MV-4-11 (cell line): ENCODE measurements at places on chromosomes 4 and X.

DNA sequence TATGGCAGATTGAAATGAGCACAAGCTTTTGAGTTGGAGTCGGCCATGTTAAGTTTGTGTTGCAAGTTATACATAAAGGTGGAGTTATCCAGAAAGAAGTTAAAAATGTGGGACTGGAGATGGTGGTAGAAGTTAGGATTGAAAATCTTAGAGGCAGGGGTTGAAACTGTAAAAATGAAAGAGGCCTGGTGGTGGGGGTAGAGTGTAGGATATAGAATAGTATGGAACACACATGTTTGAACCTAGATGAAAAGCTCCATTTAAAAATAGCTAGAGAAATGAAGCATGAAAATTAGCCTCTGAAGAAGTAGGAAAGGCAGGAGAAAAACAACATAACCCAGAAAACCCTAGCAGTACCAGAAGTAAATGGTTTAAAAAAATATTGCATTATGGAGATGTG, 131.8 kb upstream of the ENPEP start:
- no peak for DNase-seq

DNA sequence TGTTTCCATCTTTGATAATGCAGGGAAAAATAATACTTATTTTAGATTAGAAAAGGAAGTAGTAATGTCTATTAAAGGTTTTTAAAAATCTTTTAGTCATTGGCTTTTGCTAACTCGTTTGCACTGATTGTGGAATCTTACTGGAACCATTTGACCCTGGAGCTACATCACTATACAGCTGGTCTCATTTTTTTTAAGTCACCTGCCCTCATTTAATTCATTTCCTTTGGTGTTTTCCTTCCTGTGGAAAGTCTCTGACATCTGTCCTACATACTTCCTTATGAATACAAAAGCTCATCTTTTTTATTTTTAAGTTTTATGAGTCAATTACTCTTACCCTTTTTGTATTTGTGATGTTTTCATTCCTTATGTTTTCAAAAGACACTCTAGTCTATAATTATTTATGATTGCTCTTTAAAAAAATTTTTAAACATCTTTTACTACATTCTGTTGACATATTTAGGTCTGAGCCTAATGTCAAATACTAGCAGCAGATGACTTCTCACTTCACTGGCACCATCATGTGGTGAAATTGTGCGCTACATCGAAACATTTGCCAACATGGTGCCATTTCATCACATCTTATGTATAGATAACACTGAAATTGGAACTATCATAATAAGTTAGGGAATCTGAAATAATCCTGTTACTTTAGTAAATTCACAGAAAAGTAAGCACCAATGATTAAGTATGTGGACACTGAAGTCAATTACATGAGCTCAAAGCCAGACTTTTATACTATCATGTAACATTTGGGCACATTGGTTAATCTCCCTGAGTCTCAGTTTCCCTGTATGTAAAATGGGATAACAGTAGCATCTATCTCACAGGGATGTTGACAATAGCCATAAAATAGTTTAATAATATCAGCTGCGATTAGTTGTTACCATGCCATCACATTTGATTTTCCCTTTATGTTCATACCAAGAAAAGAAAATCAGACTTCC, 9.4 kb upstream of the MMAA start:
- peak; percentile 25 for DNase-seq

- no peak for DNase-seq
Measured at GRCh38 chr4:140986045-140986444, 147.2 kb downstream of the RNF150 start.

- no peak for DNase-seq
Measured at GRCh38 chr4:47990145-47990544, 26.3 kb downstream of the CNGA1 start.

DNA sequence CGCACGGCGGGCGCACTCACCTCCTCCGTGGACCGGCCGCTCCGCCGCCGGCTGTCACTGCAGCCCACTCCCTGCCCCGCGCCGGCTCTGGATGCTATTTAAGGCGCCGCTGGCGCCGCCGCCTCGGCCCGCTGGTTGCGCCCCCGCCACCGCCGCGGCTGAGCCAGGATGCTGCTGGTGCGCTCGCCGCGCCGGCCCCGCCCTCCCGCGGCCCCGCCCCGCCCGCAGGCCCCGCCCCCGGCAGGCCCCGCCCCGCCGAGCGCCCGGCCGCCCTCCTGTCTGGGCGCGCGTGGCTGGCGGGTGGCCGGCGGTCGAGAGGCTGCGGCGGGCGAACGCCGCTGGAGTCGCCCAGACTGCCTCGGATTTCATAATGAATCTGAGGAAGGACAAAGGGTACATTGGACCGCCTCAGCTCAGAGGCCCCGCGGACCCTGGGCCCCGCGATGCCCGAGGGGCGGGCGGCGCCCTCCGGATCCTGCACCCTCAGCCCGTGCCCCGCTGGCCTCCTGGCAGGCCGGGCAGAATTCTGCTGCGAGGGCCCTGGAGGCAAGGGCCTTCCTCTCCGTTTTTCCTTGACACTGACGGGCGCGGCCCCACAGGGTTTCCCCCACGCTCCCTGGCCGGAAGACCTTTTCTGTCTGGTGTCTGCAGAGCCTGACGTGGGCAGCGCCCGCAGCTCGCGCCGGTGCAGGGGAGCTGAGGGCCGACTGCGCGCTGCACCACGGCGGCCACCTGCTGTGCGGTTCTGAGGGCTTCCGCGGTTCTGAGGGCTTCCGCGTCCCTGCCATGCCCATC, at the start of gene ACSL1:
ACSL1 (minus strand) TSS at position 73 of the 795 bp plus-strand sequence. CDS start 22,454 bp downstream, outside the sequence.
- DNase-seq: peak; percentile 70

GRCh38 chr4:40719008-40719623, 30.6 kb upstream of the NSUN7 start:
- DNase-seq: peak; percentile 49

GRCh38 chr4:4601803-4602369, 60.0 kb upstream of the STX18 start:
- DNase-seq: no peak

DNA sequence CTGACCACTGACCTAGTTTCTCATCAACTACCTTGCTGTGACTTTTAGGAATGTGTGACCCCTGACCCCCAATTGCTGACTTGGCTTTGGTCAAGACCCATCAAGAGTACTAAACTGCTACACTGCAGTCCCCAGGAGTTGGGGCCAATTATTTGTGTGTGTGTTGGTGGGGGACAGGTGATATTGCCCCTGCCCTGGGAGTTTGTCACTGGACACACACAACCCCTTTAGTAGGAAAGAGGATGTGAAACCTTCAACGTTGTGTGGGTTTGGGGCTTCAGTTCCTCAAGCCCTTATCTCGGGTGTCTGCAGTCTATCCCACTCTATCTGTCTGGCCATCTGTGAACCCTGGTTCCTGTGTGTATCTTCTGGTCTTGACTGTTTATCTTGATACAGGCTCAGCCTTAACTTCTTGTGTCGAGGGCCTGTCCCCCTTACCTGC, 6.5 kb downstream of the SASH3 start:
- peak; percentile 84 for DNase-seq

DNA sequence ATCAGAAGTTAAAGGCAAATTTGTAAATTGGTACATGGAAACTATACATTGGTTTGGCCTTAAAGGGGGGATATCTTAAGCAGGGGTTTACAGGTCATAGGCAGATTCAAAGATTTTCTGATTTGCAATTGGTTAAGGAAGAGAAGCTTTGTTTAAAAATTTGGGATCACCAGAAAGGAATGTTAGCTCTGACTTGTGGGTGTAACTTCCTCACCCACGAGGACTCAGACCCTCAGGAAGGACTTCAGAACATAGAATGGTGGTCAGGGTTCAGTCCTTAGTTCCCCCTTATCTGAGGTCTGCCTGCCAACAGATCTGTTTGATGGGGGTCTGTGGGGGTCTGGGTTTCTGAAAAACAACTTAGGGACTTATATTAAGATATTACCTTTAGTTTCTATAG, 427.4 kb upstream of the DIPK2B start:
- no peak for DNase-seq

DNA sequence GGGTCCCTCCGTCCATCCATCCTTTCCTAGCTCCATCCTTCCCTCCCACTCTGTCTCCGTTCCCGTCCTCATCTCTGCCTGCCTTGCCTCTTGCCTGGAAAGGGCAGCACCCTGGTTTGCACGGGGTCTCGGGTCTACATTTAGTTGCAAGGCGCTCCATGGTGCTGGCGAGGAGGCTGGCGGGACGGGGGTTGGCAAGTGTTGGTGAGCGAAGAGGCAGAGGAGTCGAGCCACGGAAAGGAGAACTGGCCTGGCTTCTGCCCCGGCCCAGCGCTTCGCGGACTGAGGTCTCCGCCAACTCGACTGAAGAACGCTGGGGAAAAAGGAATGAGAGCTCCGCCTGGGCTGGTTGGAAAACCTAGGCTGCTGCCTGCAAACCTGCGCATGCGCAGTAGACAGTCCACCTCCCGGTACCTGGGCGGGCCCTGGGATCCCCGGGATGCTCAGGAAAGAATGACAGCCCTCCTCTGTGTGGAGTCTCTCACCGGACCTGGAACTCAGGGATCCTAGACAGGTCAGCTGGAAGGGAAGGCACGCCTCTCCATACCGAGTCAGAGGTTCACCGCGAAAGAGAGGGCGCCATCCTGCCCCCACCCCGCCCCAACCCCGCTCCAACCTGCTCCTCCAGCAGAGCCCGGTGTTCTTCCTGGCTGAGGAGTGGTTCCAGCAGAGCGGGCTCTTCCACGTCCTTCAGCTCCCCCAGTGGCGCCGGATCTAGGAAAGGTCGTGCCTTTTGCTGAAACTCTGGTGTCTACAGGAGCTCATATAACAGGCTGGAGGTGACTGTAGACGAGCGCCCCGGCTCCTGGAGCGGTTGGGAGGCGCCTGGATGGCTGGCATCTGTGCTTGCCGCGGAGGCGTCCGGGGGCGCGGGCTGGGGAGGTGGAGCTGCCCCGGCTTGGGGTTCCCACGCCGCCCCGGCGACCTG, 6.0 kb downstream of the FRG2 start:
- DNase-seq: no peak

- DNase-seq: no peak
Measured at GRCh38 chr4:66430856-66431255, 760.6 kb upstream of the EPHA5 start.

DNA sequence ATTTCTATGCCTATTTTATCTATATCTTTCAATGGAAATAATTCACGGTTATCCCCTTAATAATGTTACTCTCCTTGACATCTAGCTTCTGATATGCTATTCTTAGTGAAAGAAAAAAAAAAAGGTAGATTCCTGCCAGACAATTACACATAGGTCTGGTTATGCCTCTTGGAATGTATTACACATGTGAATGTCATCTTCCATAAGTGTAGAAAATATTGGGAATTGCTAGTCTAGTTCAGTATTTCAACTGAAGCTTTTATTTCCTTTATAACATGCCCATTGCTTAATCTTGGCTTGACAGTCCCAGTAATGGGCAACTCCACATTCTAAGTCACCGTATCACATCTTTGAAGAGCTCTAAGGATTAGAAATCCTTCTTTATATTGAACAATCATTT, 25.4 kb upstream of the PPP1R2C start:
- DNase-seq: no peak

DNA sequence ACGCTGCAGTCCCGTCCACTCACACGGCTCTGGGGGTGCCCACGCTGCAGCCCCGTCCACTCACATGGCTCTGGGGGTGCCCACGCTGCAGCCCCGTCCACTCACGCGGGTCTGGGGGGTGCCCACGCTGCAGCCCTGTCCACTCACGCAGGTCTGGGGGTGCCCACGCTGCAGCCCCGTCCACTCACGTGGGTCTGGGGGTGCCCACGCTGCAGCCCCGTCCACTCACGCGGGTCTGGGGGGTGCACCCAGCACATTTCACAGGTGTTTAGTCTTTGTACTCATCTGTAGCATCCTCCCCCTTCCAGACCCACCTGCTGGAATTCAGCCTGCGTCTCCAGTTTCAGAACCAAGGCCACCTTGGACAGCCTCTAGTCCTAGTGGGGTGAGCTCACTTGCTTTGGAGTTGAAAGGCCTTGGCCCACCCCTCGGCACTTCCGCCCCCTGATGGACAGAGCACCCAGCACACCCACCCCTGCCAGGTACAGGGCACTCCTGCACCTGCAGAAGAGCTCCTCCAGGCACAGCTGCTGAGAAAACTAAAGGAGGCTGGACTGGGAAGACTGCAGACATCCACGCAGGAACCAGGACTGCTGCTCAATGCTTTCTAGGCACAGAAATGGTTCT, 73.0 kb downstream of the ABLIM2 start:
- DNase-seq: no peak

- DNase-seq: no peak
Measured at GRCh38 chrX:9088896-9089295, 55.0 kb upstream of the FAM9B start.

DNA sequence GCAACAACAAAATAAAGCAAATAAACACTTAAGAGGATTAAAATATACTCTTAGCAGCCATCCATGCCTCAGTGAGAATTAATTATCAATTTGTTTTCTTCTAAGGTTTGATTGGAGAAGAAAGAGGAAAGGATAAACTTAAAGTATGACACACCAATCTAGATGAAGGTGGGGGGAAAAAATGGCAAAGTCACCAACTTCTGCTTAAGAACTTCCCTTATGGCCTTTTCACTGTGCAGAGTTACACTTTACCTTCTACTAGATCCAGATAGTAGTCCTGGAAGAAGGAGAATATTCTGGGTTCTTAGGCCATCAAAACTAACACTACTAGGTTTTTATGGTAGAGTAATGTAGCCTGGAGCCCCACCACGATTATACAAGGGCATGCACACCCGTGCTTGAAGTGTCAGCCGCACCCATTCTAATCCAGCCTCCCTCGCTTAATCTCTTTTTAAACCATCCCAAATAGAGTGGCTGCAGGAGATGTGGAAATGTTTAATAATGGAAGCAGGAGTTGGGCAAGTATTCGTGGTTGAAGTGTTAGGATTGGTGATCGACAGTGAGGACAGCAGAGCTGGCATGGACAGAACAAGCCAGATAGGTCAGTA, 14.1 kb downstream of the ENPEP start:
- DNase-seq: peak; percentile 41

GRCh38 chr4:36278789-36279188, 2.6 kb upstream of the DTHD1 start:
- DNase-seq: no peak

GRCh38 chr4:144185086-144185485, 44.6 kb upstream of the GYPA start:
- DNase-seq: peak; percentile 27

DNA sequence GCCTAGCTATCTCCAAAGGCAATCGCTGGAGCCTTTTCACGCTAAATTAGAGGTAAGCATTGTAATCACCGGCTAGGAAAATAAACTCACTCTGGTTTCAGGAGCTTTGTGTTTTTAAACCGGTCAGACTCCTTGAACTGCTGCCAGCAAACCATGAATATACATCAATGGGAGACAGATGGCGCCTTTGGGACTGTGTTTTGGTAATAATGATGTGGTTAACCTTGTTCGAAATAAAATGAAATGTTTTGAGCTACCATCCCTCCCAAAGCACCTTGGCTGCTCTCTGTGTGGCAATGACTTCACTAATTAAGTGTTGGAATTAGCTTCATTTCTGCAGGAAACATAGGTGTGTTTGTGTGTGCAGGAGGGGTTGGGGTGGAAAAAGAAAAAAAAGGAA, 65.3 kb downstream of the CLNK start:
- no peak for DNase-seq

DNA sequence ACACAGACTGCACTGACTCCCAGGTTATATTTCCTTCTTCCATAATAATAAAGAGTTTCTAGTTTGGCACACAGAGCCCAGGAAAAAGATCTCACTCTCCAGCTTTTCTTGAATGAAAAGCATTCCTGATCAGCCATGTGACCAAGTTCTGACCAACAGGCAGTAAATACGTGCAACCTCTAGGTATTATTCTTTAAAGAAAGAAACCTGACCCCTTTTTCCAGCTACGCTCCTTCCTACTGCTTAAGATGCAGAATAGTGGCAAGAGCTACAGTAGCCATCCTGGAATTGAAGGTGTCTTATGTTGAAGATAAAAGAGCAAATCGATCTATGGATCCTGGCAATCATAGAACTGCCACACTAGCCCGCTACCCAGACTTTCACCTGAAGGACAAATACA, 76.7 kb downstream of the LRBA start:
- DNase-seq: no peak
